Forelimb muscle (tissue), 1 donor: ENCODE measurements at places on chromosomes 12 and 14. TPM values are rescaled to one million over a fixed set of nuclear protein-coding genes. Genes with fewer than 3 reads are reported as not detected.

The TMEM63C gene
- 0.67 TPM for polyA plus RNA-seq

The FOXG1 gene
- polyA plus RNA-seq = 0.05 TPM

The SLC10A1 gene
- not detected for polyA plus RNA-seq

The SIX1 gene
- 59.4 TPM for polyA plus RNA-seq
